Naive thymus-derived CD8-positive, alpha-beta T cell (primary cell): ENCODE measurements at places on chromosomes 2 and 18.

DNA sequence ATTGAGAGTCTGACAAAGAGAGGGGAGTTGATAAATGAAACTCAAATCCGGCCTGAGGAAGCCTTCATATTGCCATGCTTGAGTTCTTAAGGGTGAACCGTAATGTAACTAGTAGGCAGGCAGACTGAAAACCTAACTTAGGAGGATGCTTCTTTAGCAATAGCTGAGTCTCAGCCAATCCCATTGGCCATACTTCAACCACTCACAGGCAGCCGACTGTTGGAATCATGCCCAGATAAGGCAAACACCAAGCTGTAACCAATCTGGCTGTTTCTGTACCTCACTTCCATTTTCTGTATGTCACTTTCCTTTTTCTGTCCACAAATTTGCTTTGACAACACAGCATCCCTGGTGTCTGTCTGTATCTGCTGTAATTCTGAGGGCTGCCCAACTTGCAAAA lies 39.5 kb downstream of the TPRKB start:
- no peak for DNase-seq

- DNase-seq, result no peak
Observed at GRCh38 chr2:10741139-10741538, 19.7 kb downstream of the ATP6V1C2 start.

DNA sequence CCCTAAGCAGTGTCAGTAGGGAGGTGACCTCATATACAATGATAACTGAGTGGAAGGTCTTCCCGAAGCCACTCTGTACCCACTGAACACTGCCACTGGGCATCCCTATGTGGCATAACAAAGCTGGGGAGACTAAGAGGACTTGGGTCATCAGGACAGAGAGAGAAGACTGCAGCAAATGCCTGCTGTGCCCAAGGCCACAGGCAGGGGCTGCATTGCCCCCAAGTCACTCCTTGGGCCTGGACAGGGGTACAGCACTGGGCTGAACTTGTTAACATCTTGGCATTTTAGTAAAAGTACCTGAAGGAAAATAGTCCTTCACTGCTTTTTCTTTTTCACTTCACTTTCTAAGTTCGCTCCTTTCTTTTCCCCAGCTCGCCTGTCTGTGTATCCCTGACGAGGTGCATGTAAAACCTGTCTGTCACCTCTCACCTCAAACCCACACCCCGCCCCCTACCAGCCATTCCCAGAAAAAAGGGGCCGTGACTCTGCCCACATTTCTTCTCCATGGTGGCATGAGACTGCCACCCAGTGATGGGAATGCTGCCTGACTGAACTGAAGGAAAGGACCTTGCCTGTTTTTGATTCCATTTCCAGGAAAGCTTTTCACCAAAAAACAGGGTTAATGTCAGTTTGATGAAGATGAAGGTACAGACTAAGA lies 62.9 kb downstream of the MTHFD2 start:
- no peak for DNase-seq

DNA sequence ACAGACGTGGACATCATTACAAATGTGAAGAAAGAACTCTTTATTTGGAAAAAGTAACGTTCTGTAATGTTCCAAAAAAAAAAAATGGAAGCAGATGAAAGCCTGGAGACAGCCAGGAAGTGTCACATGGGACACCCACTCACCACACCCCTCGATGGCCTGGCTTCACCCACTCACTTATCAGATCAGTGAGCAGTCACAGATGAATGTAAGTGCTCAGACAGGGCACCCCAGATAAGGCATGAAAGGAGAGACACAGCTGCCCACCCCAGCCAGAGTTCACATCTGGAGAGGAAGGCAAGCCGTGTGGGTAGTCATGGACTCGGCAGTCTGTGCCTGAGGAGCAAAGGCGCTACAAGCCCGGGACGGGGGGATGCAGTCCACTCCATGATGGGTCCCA lies 105.2 kb downstream of the SEPTIN10 start:
- no peak for DNase-seq

- DNase-seq, result no peak
Observed at GRCh38 chr2:109236147-109236546, 107.1 kb downstream of the SH3RF3 start.

- no peak for DNase-seq
Observed at GRCh38 chr2:149725234-149725633, 137.7 kb upstream of the MMADHC start.

DNA sequence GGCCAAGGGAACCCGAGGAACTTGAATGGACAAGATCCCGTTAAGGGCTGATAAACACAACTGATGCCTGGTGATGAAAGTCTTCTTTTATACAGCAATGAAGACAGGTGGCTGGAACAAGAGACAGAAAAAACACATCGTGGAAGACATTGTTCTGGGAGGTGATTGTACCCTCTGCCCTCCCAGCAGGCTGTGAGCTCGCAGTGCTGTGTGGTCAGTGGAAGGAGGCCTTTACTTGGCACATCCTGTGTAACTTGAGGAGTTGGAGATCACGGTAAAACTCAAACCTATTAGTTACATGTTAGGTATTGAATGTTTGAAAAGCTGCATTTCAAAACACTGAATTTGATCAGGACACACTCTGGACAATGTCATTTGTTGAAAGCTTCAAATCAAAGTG lies 249.9 kb upstream of the EPAS1 start:
- no peak for DNase-seq

GRCh38 chr2:232637866-232638583 lies 4.6 kb downstream of the EFHD1 start:
- DNase-seq, result no peak
